ENCODE measurements at places on chromosomes 1 and 21.

DNA sequence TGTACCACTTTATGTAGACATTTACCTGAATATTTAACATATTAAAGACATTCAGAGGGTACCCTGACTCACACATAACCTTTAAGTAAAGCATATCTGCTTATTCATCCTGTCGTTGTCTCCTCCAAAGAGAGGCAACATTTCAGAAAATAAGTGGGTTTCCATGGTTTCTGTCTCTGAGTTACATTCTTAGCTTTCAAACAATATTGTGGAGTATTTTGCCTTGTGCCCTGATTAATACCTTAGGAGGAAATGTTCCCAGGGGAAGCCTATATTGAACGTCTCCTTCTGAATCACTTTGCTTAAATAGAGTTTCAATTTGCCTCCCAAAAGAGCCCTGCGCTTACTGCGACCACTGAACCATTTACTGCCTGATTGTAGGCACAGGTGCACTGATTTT lies 26.1 kb downstream of the PALMD start:
- no peak for DNase-seq

DNA sequence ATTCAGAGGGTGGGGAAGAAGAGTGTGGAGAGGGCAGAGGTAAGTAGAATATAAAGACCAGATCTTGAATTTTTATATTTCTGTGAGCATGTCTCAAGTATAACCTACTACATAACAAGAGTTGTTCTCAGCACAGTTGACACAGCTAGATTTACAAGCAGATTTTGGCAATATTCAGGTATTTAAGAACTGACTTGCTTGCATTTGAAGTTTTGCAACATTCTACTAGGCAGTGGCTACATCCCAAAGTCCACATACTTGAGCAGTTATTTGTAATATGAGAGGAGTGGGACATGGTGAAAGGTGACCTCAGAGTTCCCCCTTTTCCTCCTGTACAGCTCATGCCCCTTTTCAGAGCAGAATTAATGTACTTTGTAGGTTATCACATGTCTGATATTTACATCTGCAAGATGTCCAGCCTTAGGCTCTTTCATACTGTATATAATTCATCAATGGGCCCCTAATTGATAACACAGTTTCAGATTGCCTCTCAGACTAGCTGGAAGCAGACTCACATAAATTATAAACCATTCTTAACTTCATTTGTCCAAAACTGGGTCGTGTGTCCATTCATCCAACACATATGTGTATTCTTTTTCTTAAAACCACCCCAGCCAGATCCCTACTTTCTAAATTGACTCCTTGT lies 136.7 kb upstream of the RAVER2 start:
- no peak for DNase-seq

- DNase-seq, result no peak
Observed at GRCh38 chr1:13700521-13701270, 708 bp downstream of the PRDM2 start.

- DNase-seq, result no peak
Observed at GRCh38 chr1:197837911-197838310, 62.6 kb upstream of the DENND1B start.

DNA sequence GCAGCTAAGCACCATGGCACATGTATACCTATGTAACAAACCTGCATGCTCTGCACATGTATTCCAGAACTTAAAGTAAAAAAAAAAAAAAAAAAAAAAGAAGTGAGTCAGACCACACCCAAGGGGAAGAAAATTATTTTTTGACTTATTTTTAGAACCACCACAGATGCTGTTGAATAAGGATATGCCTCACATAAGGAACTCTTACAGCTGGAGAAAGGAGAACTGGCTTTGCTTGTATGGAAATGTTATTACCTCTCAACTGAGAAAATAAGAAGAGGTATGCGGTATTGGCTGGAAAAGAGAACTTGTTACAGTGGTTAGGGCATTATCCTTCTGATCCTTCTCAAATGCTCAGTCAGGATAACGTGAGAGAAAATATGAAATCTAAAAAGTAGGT lies 27.5 kb upstream of the FCER1A start:
- no peak for DNase-seq

All from activated gamma-delta T cell (primary cell).